Calu3 (cell line): ENCODE measurements at places on chromosomes 4 and X. TPM values are rescaled to one million over a fixed set of nuclear protein-coding genes. Genes with fewer than 3 reads are reported as not detected.

GRCh38 chr4:114180481-114180880 lies 201.0 kb upstream of the ARSJ start:
- no peak overlapping the region for H3K4me3 ChIP-seq
- no peaks in the 10 kb centered on the region for H3K27me3 ChIP-seq
- no peaks in the 10 kb centered on the region for H3K36me3 ChIP-seq
- H3K4me1 ChIP-seq = peaks cover 13% of the 10 kb centered on the region

The MAGEC2 gene
- not detected in 2 replicates for total RNA-seq

- no peak overlapping the region for H3K4me3 ChIP-seq
- peak; percentile 6 for DNase-seq
- peak overlapping the region; percentile 39 for H3K27ac ChIP-seq
- peaks cover 12% of the 10 kb centered on the region for H3K4me1 ChIP-seq
- H3K27me3 ChIP-seq = no peaks in the 10 kb centered on the region
These were observed 135.2 kb upstream of the RASGEF1B start for GRCh38 chr4:81606801-81607501.

The STOX2 gene
- total RNA-seq = 7.1 and 10.0 TPM in 2 replicates

- no peak for DNase-seq
- H3K36me3 ChIP-seq = no peaks in the 10 kb centered on the region
- no peaks in the 10 kb centered on the region for H3K4me1 ChIP-seq
- H3K27ac ChIP-seq = no peak overlapping the region
- H3K27me3 ChIP-seq = no peaks in the 10 kb centered on the region
These were observed 17.3 kb upstream of the SASH3 start for GRCh38 chrX:129762448-129762847.

The ADGRL3 gene
- 0.51 and 0.66 TPM in 2 replicates for total RNA-seq

The TCP11X2 gene
- not detected in 2 replicates for total RNA-seq

DNA sequence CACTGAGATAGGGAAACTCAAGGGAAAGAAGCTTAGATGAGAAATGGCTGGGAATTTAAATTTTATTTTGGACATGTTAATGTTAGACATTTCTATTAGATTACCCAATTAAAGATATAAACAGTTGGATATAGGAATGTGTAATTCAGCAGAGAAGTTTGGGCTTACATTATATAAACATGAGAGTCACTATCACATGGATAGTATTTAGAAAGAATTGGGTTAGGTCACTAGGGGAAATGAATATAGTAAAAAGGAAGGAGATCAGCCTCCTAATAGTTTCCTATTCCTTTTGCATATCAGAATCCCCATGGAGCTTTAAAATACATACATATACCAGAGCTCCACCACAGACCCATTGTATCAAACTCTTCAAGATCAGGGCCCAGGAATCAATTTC lies 19.6 kb upstream of the CXCL5 start:
- DNase-seq = no peak
- peaks cover 56% of the 10 kb centered on the region for H3K4me1 ChIP-seq
- no peak overlapping the region for H3K4me3 ChIP-seq
- H3K27me3 ChIP-seq = no peaks in the 10 kb centered on the region
- H3K36me3 ChIP-seq = no peaks in the 10 kb centered on the region

The SSX4 gene
- total RNA-seq = not detected in 2 replicates

DNA sequence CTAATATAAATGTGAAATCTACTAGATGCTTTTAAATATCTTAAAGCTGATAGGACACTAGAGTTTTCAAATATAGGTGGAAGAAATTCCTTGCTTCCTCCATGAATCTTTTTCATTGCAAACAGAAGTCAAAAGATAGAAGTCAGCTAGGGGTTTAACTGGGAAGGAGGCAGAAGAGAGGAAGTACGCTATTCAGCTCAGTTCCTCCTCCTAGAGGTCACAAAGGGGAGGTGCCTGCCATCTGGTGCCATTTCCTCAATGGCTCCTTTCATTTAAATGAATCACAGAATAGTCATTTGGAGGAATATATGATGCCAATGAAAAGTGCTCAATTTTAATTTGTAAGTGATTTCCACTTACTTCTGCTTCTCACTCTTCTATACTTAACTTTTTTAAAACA lies 8.5 kb downstream of the COL25A1 start:
- H3K27me3 ChIP-seq = no peaks in the 10 kb centered on the region
- peak; percentile 2 for DNase-seq
- H3K36me3 ChIP-seq = no peaks in the 10 kb centered on the region
- H3K4me1 ChIP-seq = no peaks in the 10 kb centered on the region
- H3K4me3 ChIP-seq = no peak overlapping the region

- DNase-seq = no peak
- H3K36me3 ChIP-seq = peaks cover 40% of the 10 kb centered on the region
- H3K27ac ChIP-seq = no peak overlapping the region
These were observed 74.0 kb upstream of the OGT start for GRCh38 chrX:71458866-71459265.

The USP27X gene
- total RNA-seq = 3.1 and 4.2 TPM in 2 replicates

DNA sequence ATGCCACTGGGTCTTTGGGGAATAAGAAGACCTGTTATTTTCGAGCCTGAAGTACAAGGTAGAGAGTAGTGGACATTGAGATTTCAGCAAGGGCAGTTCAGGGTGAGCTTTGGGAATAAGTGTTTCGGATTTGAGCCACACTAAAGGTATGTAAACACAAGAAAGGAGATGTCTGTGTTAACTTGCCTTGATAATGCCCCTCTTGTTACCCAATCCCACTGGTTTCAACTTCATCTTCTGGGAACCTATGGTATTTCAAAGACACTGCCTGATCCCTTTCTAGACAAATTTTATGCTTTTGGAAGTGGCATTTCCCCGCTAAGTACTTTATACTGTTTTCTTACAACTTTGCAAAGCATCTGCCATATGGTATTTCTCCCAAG lies 79.4 kb downstream of the SLC9A6 start:
- no peak overlapping the region for H3K4me3 ChIP-seq
- H3K4me1 ChIP-seq = no peaks in the 10 kb centered on the region
- H3K27me3 ChIP-seq = peaks cover 65% of the 10 kb centered on the region
- no peak overlapping the region for H3K27ac ChIP-seq
- no peaks in the 10 kb centered on the region for H3K36me3 ChIP-seq

- H3K4me1 ChIP-seq = no peaks in the 10 kb centered on the region
- no peaks in the 10 kb centered on the region for H3K27me3 ChIP-seq
- H3K4me3 ChIP-seq = no peak overlapping the region
- peaks cover 89% of the 10 kb centered on the region for H3K36me3 ChIP-seq
- no peak for DNase-seq
These were observed 3.4 kb upstream of the ITGB1BP2 start for GRCh38 chrX:71298119-71298518.

- no peaks in the 10 kb centered on the region for H3K27me3 ChIP-seq
- no peaks in the 10 kb centered on the region for H3K36me3 ChIP-seq
- H3K4me3 ChIP-seq = no peak overlapping the region
- H3K4me1 ChIP-seq = peaks cover 8% of the 10 kb centered on the region
These were observed 17.2 kb upstream of the PRDM5 start for GRCh38 chr4:120939693-120940092.

- H3K27ac ChIP-seq = no peak overlapping the region
- H3K4me1 ChIP-seq = no peaks in the 10 kb centered on the region
- no peak for DNase-seq
- no peak overlapping the region for H3K4me3 ChIP-seq
- no peaks in the 10 kb centered on the region for H3K27me3 ChIP-seq
These were observed 113.4 kb downstream of the SCLT1 start for GRCh38 chr4:128979934-128980333.
